MM.1S (cell line): ENCODE measurements at places on chromosomes 3 and 15.

GRCh38 chr3:9119331-9119730 is 130.1 kb downstream of the SRGAP3 start:
- DNase-seq = no peak

DNA sequence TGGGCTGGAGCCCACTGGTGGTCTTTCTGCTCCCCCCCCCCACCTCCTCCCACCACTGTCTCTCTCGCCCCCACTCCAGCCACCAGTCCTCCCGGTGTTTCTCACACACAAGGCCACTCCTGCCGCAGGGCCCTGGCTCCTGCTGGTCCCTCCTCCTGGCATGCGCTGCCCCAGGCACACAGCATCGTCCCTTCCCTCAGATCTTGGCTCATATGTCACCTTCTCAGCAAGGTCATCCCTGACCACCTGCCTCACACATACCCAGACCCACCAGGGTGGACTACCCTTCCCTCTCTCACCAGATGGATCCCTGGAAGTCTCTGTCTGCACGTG is 101.5 kb upstream of the IQSEC1 start:
- DNase-seq = no peak

GRCh38 chr3:25558121-25558520 is 106.6 kb downstream of the TOP2B start:
- no peak for DNase-seq

- DNase-seq = no peak
Measured at GRCh38 chr3:11351451-11351850, 79.3 kb downstream of the ATG7 start.
